ENCODE measurements at places on chromosomes 5 and 9.

DNA sequence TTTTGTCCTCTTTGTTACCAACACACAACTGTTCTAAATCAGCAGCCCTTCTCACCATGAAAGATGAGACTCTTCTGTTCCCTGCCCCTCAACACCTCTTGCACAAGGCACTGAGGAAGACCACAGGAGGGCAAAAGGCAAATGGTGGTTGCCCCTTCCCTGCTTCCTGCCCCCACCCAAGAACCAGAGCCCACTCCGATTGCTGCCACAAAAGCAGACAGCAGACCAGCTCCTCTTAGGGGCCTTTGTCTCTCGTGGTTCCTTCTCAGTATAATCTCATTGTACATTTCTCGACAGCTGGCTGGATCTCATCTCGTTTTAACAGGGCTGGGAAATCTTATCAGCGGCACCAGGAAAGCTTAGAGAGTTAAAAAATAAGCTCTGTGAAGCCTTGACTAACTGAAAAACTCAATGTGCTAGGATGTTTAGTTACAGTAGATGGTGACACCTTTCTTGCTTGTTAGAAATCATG lies 1.1 kb downstream of the MVB12B start:
- no peak for DNase-seq

DNA sequence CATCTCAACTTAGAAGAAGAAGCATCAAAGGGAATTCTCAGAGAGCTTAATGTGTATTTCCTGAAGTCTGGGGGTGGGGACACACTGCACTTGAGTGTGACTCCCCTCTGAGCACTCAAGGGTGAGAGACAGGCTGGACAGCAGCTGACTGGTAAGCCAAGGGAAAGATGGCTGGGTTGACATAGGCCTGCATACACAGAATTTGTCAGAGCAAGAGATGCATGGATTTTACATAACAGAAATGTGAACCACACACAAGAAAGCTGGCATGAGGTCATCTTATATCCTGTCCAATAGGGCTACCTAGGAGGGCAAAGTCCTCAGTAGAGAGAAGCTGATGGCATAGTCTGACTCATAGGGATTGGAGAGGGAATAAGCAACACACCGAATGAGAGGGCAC lies 114.3 kb upstream of the EPB41L4A start:
- no peak for DNase-seq

GRCh38 chr5:105563842-105564241 lies 2001.3 kb upstream of the NUDT12 start:
- no peak for DNase-seq

DNA sequence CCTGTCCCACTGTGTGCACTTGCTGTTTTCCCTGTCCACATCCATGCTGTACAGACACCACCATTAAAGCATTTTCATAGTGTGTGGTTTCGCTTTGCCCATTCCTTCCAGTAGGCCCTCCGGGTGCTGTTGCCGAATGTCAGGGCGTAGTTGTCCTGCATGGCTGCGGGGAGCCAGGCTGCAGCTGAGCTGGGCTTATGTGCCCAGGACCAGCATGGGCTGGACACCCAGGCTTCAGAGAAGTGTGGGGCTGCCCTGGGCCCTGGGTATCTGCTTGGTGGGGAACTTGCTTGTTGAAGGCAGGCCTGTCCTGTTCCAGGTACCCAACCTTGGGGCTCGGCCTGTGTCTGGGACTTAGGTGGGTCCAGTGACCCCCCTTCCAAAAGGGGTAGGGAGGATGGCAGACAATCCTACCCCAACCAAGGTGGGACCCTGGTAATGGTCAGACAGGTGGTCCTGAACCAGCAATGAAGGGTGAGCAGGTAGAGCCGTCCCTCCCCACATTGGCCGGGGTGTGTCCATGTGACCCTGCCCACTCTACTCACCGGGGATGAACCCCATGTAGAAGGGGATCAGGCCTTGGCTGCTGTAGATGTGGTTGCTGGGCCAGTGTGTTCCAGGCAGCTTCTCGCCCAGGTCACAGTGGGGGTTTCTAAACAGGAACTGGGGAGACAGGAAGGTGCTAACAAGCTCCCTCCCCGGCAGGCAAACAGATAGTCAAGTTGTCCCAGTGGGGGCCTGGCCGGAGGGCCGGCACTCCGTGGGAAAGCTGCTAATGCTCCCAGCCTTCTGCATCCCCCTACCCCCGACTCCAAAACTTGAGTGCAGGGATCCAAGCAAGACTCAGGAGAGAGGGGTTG lies 2.8 kb downstream of the TUBB4B start:
- no peak for DNase-seq

GRCh38 chr5:78666041-78666444 lies 17.5 kb upstream of the LHFPL2 start:
- DNase-seq = no peak

DNA sequence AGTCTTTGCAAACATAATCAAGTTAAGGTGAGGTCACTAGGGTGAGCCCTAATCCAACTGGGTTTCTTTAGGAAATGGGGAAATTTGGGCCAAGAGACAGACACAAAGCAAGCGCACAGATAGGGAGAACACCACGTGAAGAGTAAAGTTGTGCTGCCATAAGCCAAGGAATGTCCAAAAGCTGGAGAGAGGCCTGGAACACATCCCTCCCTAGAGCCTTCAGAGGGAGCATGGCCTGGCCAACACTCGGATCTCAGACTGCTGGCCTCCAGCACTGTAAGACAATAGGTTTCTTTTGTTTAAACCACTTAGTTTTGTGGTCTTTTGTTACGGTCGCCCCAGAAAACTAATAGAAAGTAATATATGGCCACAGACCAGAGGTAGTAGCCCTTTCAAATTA lies 8.1 kb upstream of the ROR2 start:
- no peak for DNase-seq

GRCh38 chr9:110528645-110529044 lies 50.9 kb downstream of the SVEP1 start:
- no peak for DNase-seq

DNA sequence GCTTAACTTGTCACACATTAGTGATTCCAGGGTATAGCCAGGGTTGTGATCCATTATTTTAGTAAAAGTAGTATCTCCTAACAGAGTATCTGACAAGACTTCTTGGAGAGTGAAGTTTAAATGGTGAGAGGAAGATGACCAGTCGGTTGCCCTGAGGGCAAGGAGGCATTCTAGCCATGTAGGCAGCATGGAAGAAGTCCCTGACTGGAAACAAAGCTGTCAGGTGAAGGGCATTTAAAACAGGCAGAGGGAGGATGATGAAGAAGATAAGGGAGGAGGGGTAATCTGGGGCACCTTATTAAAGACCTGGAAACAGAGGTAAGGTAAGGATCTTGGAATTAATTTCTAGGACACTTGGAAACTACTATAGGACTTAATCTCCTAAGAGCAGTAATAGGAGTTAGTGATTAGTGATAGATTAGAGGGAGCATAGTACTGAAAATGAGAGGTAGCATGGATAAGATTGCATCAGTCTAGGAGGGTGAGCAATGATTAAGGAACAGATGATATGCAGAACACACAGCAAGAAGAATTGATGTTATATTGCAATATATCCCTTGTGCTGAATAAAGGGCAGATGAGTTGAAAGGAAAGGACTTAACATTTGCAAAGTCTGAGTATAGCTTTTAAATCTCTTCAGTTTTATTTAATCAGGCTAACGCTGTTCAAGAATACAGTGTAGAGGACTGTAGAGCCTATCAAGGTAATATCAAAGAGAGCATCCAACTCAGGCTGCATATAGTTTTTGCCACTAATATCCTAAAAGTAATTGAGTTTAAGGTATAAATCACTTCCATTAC lies 9.6 kb downstream of the KIF2A start:
- peak; percentile 31 for DNase-seq

- DNase-seq = no peak
These were observed 470.7 kb upstream of the TRPC7 start for GRCh38 chr5:136836093-136836492.

DNA sequence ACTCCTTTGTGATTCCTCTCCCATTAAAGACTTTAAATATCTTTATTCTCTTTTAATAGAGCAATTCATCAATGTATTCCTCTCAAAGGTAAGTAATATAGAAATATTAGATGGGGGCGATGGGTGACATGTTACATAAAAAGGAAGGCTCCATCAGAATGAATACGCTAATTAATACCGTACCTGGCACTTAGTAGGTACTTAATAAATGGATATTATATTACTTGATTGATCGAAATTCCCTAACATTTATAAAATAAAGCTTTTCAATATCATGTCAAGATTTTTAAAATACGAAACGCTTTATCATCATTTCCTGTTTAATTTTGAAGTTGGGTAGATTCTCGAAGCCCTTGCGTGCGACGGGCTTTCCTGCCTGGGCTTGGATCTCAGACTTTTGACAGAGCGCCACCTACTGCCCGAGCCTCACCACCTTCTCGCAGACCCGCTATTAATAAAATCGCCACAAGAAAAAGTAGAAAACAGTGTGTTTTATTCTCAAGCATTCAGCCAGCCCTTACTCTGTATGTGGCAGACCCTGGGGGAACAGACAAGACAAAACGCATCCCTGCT lies 99.4 kb downstream of the C5orf15 start:
- DNase-seq = peak; percentile 63

DNA sequence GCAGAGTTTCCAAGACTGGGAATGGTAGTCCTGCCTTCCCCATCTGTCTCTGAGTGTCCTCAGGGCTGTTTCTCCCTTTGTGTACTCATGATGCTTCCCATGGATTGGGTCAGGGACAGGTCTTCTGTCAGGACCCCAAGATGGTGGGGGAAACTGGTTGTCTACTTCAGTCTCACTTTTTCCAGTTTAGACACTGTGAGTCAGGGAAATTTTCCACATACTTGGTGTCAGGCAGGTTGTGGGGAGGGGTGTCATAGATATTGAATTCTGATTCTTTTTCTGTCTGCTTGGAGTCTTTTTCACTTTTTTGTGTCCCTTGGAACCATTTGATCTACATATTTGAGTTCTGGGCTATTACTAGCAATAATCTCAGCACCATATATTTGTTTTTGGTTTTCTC lies 10.3 kb downstream of the POLK start:
- DNase-seq = no peak

- no peak for DNase-seq
These were observed 197.3 kb downstream of the BNC2 start for GRCh38 chr9:16673171-16673570.

DNA sequence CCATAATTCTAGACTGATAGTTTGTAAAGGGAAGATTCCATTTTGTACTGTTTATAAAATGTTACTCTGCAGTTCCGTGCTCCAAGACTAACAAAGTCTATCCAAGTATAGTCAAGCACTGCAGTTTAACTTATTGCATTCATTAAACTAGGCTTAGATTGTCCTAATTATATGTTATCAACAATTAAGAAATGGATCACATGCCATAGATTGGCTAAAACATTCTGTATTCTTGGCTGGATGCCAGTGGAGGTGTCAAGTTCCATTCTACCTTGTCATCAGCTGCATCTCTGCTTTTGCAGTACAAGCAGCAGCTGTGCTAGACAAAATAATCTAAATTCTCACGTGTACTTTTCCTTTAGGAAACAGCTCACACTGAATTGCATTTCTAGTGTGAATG lies 69.4 kb upstream of the MEF2C start:
- peak; percentile 39 for DNase-seq

GRCh38 chr9:35691757-35692301 lies 2.1 kb upstream of the TPM2 start:
- DNase-seq = peak; percentile 26

- DNase-seq = no peak
These were observed 103.6 kb downstream of the SLIT3 start for GRCh38 chr5:169197343-169197742.

DNA sequence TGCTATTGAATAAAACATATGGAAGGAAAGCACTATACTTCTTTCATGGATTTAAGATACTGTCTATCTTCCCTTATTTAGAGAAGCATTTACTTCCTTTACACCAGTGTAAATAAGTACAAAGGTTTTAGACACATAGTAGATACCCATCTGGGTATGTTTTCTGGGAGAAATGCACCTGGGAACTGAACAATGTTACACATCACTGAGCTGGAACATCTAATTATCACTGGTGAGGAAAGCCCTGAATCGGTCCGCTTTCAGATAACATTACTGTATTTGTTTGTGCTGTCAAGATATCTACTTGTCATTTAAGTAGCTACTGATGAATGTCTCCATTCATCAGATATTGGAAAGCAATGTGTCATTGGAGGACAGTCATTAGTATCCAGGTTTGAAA lies 964.7 kb upstream of the PTPRD start:
- no peak for DNase-seq

GRCh38 chr9:76405868-76406267 lies 11.6 kb upstream of the RFK start:
- no peak for DNase-seq

DNA sequence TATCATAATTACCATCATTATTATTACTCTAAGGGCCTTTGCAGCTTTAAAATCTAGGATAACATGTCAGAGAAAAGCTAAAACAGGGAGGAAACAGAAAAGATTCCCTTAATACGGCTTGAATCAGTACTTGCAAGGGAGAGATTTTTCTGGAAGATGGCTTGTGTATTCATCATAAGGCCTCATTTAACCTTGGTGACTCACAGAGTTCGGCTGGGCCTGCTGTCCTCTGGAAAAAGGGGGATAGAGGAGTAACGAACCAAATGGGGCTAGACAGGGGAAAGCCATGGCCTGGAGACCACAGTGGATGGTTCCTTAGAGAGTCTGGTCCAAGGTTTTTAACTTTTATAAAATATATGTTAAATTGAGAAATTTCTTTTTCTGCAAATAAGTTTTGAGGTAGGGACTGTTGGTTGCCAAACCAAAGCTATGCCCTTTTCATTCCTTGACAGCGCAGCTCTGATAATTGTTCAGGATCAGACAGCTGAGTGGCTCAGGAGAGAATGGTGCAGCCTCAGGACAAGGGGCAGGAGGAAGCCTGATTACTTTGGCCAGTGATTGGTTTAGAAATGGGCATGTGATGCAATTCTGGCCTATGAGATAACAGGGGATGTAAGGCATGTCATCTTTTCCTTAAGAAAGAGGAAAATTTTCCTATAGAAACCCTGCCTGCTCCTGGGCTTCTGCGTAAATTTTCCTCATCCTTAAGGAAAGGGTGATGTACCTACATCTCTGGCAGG lies 25.6 kb upstream of the GSN start:
- DNase-seq = peak; percentile 55

DNA sequence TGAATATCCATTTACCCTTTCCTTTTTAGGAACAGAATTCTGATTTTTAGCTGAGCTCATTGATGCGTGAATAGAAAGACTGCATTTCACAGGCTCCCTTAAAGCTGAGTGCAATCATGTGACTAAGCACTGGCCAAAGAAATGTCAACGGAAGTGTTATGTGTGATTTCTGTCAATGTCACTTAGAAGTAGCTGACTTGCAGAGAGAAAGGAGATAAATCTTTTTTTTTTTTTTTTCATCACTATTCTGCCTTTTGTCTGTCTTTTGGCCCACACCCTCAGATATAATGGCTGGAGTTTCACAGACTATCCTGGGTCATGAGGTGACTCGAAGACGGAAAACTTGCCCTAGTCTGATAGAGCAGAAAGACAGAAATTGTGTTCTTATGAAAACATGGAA lies 39.3 kb upstream of the SLC27A6 start:
- DNase-seq = no peak

GRCh38 chr5:132190161-132190817 lies 37.4 kb downstream of the P4HA2 start:
- peak; percentile 71 for DNase-seq

GRCh38 chr5:170334626-170335025 lies 37.0 kb upstream of the LCP2 start:
- DNase-seq = no peak
